ENCODE measurements at places on chromosomes 2 and 18.
A peak's percentile ranks its signal among the peaks of the same experiment; 100 is the strongest.

DNA sequence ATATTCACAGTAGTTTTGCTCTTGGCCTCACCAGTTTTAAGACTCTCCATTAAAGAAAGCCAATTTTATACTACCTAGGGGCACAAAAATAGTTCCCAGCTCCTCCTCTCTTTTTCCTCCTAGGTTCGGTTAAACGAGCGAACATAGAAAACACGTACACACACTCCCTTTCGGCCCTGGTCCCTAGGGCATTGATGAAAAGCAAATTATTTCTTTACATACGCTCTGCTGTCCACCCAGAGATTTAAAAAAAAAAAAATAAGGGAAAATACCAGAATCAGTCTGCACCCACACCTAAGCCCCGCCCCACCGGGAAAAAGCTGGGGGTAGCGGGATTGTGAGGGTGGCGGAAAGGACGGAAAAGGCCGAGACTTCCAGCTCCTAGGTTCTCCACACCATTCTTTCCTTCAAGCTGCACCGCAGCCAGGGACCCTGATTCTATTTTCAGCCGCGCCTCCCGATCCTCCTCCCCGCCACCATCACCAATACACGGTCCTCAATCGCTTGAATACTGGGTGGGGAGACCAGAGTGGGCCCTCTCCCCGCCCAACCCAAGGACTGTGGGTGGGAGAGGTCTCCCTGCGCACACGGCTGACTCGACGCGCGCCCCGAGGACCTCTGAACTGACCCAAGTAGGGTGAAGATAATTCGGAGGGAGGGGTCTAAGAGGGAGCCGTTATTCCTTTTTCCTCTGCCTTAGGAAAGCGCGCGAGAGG lies 769 bp downstream of the ATF2 start:
- DNase-seq, result peak; percentile 68

GRCh38 chr18:9695605-9696004 lies 12.5 kb upstream of the RAB31 start:
- DNase-seq, result no peak

- no peak for DNase-seq
These were observed 42.0 kb downstream of the STEAP3 start for GRCh38 chr2:119265693-119266066.

DNA sequence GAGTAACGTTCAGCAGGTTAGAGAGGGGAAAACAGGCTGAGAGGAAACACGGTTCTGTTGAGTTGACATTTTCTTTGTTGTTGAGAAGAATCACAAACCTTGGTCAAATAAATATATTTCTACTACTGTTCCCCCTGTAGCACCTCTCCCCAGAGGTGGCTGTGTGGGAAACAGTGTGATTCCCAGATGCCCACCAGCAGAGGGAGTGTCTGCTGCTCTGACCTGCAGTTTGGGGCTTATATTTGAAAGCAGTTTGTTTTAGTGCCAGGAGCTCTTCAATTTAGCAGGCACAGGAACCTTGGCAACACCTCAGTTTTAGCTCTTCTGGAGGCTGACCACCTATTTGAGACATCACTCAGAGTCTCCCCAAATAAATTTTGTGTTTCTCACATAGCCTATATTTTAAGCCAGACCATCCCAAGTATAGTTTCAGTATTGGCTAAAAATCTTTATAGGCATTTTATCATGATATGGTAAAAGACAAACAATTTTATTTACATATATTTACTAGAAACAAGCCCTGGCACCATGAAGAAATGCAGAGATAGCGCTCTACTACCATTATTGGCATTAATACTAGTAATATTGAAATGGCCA lies 75.7 kb downstream of the PIK3C3 start:
- peak; percentile 24 for DNase-seq

GRCh38 chr2:174177316-174177890 lies 70.9 kb downstream of the OLA1 start:
- no peak for DNase-seq

- no peak for DNase-seq
These were observed 119.2 kb downstream of the SPP2 start for GRCh38 chr2:234169674-234170073.

DNA sequence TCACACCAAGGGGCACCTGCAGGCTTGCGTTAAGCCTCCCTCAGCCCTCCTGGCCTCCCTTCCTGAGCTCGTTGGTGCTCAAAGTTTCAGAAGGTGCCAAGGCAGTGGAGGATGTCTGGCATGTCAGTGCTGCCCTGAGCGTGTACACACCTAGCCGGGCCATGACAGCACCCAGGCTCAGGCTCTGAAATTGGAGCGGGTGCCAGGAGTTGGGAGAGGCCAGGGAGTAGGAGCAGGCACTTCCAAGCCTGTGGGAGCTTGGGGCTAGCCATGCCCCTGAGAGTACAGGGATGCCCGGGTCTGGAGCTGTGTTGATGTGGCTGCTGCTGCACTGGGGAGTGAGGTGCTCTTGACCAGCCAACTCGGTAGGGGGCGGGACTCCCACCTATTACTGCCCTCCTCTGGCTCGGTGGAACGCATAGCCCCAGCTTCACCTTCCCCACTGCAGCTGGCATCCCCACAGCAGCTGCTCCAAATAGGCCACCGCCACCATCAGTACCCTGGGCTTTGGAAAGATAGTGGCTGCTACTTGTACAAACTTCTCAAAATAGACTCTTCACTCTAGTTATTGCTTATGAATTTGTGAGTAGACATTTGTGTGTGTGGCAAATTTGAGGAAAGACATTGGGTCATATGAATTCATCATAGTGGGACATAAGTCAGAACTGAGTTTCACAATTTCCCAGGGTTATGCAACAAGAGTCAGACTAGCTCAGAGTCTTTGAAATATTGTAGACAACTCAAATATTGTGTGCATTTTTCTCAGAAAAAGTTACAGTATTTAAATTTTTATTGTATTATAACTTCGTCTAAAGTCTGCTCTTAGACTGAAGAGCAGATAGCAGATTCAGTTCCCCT lies 6.8 kb upstream of the PCARE start:
- DNase-seq, result no peak

GRCh38 chr2:127425540-127426490 lies 7.6 kb downstream of the PROC start:
- no peak for DNase-seq

DNA sequence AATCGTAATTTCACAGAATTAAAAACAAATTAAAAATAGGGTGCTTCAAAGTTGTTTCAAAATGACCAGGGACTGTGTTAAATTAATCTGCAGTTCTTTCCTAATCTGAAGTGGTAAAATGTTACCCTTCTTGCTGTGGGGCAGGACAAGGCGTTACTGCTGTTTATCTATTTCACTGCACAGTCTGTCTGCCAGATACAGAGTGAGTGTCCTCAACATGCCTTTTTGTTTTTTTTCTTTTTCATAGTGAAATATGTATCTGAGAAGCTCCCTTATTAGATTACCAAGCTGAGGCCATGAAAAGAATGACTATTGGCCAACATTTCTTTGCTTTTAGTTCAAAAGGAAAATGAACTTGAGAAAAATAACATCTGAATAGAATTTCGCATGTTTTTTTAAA lies 38.0 kb downstream of the KCTD1 start:
- no peak for DNase-seq

DNA sequence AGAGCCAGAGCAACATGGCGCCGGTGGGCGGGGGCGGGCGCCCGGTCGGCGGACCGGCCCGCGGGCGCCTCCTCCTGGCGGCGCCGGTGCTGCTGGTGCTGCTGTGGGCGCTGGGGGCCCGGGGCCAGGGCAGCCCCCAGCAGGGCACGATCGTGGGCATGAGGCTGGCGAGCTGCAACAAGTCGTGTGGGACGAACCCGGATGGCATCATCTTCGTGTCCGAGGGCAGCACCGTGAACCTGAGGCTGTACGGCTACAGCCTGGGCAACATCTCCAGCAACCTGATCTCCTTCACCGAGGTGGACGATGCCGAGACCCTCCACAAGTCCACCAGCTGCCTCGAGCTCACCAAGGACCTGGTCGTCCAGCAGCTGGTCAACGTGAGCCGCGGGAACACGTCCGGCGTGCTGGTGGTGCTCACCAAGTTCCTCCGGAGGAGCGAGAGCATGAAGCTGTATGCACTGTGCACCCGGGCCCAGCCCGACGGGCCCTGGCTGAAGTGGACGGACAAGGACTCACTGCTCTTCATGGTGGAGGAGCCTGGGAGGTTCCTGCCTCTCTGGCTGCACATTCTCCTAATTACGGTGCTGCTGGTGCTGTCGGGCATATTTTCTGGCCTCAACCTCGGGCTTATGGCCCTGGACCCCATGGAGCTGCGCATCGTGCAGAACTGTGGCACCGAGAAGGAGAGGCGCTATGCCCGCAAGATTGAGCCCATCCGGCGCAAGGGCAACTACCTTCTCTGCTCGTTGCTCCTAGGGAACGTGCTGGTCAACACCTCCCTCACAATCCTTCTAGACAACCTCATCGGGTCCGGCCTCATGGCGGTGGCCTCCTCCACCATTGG lies 507 bp downstream of the CNNM4 start:
- peak; percentile 67 for DNase-seq

- peak; percentile 96 for DNase-seq
These were observed 17.8 kb upstream of the PMAIP1 start for GRCh38 chr18:59881728-59882656.

- no peak for DNase-seq
These were observed 241.4 kb downstream of the CDH20 start for GRCh38 chr18:61574665-61575064.

DNA sequence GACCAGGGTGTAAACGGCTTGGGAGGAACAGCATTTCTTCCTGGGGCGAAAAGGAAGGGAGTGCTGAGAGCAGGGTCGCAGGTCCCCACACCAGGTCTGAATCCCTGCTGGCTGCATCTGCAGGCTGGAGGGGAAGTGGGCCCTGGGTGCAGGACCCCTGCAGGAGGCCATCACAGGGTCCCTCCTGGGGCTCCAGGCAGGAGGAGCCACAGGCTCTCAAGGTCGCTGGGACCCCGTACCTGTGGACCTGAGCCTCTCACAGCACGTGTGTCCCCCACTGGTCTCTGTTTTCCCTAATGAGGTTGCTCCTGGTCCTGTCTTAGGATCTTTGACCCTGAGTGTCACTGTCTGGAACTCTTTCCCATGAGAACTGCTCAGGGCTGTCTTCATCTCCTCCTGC lies 147.8 kb upstream of the ZNF236 start:
- no peak for DNase-seq

GRCh38 chr2:240888890-240889573 lies 6.9 kb downstream of the MAB21L4 start:
- DNase-seq, result no peak

- no peak for DNase-seq
These were observed 57.9 kb downstream of the BAZ2B start for GRCh38 chr2:159558479-159558878.

DNA sequence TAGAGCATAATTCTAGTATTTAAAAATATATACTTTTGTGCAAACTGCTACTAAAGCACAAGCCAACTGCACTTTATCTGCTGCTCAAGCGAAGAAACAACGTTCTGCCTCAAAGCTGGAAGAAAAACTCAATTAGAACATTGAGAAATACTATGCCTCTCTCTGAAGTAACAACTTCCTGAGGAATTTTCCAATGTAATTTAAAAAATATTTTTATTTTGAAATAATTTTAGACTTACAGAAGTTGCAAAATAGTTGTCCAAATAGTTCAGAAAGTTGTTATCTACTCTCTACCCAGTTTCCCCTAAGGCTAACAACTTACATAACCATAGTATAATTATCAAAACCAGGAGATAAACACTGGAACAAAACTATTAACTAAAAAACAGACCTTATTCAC lies 12.3 kb upstream of the POLI start:
- DNase-seq, result no peak

DNA sequence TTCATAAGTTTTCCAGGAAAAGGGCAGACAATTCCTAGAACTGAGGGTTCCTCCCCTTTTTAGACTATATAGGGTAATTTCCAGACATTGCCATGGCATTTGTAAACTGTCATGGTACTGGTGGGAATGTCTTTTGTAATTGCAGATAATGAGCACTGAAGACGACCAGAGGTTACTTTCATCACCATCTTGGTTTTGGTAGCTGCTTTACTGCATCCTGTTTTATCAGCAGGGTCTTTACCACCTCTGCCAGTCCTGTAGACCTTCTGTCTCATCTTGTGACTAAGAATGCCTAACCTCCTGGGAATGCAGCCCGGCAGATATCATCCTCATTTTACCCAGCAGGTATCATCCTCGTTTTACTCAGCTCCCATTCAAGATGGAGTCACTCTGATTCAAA lies 583.9 kb upstream of the KLHL29 start:
- no peak for DNase-seq

DNA sequence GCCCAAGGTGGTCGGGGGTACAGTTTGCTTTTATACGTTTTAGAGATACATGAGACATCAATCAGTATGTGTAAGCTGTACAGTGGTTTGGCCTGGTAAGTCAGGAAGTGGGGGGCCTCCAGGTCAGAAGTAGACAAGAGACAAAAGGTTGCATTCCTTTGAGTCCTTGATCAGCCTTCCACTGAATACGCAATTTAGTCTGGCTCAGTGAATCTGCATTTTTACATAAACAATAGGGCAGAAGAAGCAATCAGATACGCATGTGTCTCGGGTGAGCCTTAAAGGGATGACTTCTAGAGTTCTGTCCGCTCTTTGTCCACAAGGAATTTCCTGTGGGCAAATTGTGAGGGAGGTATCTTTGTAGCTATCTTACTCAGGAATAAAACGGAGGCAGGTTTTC lies 87.2 kb downstream of the SOWAHC start:
- DNase-seq, result no peak

GRCh38 chr2:45533771-45534170 lies 77.3 kb downstream of the SRBD1 start:
- no peak for DNase-seq

GRCh38 chr18:34528177-34528576 lies 181.9 kb upstream of the DTNA start:
- no peak for DNase-seq

DNA sequence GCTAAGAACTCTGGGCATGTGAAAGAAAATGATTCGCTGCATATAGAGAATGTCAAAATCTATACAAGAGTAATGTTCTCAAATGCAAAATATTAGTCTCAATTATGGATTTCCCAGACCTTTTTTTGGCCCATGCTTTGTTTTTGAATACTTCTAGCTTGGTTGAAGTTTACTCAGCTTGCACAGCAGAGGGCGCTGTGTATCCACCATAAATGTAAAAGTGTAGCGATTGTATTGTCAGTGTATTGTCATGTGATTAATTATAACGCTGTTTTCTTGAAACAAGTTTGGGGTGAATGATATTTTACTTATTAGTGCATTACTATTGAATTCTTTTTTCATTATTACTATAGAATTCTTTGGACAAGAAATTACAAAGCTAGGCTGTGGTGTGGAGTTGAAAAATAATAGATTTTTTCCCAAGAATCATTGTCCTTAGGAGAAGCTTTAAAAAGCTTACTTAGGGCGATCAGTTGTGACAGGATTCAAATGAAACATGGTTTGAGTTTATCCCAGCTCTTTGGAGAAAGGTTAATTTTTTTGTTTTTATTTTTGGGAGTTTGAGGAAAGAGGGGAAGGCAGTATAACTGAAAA lies 98.3 kb downstream of the PIK3C3 start:
- peak; percentile 70 for DNase-seq

- no peak for DNase-seq
These were observed 365.2 kb downstream of the CLIP4 start for GRCh38 chr2:29480426-29480825.
